ENCODE measurements at places on chromosomes 13 and 19.

- DNase-seq: no peak
Observed at GRCh38 chr13:19158006-19158405, 23.6 kb downstream of the TUBA3C start.

GRCh38 chr13:92459306-92459705, 767.3 kb upstream of the GPC6 start:
- no peak for DNase-seq

GRCh38 chr19:29682236-29682895, 17.1 kb downstream of the PLEKHF1 start:
- no peak for DNase-seq

GRCh38 chr19:7894612-7895309, 6.5 kb downstream of the LRRC8E start:
- no peak for DNase-seq

DNA sequence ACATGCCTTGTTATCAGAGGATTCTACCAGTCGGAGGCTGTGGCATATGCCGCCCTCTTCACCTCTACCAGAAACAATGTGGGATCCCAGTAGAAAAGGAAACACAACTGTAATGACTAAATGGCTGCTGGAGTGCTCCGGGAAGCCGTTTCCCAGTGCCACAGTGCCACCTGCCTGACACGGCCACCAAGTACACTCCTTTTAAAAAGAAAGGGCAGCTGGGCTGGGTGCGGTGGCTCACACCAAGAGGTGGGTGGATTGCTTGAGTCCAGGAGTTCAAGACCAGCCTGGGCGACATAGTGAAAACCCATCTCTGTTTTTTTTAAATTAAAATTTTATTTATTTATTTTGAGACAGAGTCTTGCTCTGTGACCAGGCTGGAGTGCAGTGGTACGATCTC, 67.3 kb downstream of the TRPM4 start:
- no peak for DNase-seq

GRCh38 chr13:46119883-46120614, 15.2 kb upstream of the CPB2 start:
- DNase-seq: no peak

DNA sequence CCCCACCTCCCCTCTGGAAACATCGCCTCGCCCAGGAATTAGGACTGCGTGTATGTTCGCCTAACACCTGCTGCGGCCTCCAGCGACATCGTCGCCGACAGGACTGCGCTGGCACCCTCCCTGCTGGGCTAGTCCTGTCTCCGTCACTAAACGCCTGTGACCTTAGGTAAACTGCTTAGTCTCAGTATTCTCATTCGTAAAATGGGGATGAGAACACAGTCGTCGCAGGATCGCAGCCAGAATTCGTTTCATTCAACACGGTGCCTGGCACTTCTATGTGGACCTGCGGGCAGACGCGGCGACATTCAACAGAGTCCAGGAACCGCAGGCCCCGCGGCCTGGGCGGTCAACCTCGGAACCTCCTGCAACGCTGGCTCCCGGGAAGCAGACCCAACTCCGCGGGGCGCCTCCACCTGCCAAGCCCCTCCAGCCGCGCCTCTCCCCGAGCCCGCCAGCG, 485 bp downstream of the CRYL1 start:
- no peak for DNase-seq

DNA sequence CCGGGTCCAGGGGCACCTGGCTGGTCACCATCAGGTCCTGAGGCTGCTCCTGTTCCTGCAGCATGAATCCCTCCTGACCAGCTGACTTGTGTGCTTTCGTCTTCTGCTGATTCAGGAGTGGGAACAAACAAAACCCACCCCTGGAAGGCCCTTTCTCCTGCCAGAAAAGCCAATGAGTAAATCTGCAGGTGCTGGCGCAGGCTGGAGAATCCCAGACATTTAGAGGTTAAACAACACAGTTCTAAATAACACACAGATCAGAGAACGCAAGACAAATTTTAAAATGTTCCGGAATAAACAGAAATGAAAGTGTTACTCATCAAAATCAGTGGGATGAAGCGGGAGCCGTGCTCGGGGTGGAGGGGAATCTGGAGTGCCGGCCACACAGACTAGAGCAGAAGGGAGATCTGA, 60.6 kb upstream of the C13orf46 start:
- DNase-seq: no peak

- DNase-seq: no peak
Observed at GRCh38 chr13:92896842-92897241, 329.8 kb upstream of the GPC6 start.
